ENCODE measurements at places on chromosomes 2 and 18. TPM values are rescaled to one million over a fixed set of nuclear protein-coding genes. Genes with fewer than 3 reads are reported as not detected.

Gene PIGN
- 17.6 TPM for total RNA-seq

- DNase-seq = no peak
Measured at GRCh38 chr2:230910546-230911177, 14.4 kb downstream of the GPR55 start.

DNA sequence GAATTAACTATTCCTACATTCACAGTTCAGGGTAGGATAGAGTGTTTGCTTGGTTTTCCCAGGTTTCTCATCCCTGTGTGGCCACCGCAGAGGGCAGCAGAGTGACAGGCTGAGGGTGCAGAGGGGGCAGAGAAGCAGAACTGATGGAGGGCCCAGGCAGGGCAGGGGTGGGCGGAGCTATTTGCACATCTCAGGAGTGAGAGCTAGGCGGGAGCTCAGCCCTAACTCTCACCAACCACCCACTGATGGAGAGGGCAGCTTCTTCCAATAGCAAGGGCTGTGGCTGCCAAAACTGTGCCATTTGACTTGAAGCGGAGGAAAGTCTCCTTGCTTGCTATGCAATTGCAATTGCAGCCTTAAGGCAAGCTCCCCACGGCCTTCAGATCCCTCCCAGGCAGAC is 12.0 kb upstream of the DARS1 start:
- DNase-seq = no peak

DNA sequence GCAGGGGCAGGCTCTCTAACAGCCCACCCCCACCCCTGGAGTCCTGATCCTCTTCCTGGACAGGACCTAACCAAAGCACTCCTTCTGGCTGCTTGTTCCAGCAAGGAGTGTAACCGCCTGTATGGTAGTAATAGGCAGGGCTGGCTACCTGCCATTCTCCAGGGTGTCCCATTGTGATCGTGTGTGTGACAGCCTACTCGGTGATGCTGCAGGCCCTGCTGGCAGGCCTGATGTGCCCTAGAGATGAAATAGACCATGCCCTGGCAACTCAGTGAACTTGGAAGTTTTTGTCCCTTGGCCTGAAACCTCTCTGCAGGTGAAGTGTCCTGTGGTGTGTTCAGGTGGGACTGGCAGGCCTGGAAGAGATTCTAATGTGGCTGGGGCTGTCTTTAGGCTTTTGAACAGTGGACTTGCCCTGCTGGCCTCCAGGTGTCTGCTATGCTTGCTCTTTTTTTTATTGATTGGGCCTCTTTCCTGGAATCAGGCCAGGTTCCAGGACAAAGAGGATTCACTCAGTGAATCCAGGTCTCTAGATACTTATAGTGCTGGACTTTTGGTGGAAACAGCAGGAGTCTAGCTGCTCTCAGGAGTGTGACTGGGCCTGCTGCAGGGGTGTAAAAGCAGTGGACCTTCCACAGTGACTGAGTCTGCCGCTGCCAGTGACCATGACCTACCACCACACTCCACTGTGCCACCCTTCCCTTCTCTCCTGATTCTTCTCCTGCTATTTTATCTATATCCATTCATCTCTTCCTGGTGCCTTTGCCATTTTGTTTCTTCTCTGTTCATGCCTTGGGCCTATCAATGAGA is 132.1 kb downstream of the CTIF start:
- DNase-seq = no peak

DNA sequence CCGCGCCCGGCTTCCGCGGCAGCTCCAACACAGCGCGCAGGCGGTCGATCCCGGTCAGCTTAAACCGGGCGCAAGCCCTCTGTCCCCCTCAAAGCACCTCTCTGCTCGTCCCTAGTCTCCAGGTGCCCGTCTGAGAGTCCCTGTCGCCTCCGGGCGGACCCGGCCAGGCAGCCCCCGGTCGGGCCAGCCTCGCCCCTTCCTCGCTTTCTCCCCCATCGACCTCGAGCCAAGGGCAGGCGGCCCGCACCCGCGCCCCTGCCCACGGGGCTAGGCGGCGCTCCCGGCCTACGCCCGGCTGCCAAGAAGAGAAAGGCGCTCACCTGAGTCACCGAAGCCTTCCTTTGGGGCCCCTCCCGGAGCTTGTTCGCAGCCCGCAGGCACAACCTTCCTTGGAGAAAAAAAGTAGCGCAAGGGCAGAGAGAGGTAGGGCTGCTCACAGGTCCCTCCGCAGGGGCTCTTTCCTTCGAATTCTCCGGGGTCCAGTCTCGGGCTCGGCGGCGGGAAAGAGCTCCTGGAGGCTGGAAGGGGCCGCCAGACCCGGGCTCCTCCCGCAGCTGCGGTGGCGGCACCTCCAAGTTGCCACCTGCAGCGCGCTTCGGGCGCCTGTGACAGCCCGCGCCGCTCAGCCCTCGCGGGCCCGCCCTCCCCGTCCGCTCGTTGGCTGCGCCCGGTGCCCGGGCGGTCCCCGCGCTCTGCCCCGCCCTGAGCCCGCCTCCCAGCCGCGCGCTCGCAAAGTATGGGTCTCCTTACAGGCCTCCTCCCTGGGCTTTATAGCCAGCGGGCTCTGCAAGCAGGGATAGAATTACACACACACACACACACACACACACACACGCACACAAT is 86.5 kb upstream of the EPB41L3 start:
- peak; percentile 92 for DNase-seq

DNA sequence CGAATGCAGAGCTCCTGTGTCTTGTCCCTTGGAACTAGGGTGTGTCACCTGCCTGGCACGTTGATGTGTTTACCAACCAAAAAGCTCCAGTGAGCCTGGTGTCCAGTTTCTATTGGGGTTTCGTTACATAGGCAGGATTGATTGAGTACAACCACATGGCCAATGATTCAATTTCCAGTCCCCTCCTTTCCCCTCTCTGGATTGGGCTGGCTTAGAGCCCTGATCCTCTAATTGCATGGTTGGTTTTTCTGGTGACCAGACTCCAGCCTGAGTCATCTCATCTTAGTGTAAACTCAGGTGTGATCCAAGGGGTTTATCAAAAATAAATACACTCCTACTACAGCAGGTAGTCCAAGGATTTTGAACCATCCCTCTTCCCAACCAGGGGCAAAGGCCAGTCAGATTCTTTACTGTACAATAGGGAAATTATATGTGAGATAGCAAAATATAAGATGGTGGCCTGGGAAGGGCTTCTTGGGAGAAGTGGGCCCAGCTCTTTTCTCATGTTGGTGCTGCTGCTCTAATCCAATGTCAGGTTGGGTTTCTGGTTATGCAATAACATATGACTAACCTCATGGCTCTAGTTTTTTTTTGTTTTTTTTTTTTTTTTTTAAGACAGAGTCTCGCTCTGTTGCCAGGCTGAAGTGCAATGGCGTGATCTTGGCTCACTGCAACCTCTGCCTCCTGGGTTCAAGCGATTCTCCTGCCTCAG is 64.7 kb upstream of the MGAT5 start:
- DNase-seq = no peak

All from right cardiac atrium (tissue), 5 donors.